Nucleus accumbens (tissue), 56 donors: ENCODE measurements at places on chromosomes 2 and 18.

GRCh38 chr2:225429717-225430116 lies 30.2 kb downstream of the NYAP2 start:
- peak; percentile 83 for DNase-seq

- DNase-seq: no peak
Observed at GRCh38 chr2:119333360-119333759, 33.3 kb downstream of the C2orf76 start.

DNA sequence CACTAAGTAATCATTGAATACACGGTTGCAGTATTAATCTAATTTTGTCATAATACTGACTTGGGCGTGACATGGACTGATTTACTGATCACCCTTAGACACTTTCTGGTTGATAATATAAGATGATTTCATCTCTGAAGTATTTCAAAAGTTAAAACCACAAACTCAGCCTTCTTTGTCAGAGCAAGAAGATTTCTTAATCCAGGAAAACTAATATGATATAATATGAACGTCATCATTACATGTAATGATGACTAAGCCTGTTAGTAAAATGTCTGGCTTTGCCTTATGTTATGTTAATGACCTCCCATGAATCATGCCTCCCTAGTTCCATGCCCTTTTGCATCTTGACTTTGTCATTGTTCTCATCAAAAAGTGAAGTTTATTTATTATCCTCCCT lies 1325.0 kb upstream of the CDH2 start:
- DNase-seq: no peak

DNA sequence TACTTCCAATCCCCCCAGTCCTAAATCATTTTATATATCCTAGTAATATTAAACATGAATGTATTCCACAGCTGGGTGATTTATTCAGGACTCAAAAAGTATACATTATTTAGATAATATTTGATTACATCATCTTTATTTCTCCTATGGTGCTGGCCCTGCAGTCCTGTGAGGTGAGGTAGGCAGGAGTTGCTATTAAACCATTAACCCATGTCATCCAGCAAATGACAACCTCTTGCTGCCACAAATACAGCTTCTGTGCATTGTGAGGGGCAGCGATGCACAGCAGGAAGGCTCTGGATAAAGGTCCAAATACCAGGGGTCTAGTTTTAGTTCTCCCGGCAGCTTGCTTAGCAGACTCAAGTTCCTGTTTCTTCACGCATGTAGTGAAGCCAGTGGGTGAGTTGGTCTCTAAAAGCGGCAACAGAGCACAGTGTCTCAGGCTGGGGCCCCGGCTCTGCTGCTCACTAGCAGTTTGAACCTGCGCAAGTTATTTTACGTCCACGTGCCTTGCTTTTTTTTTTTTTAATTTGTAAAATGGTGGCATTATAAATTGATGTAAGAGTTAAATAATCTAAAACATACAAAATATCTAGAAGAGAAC lies 36.1 kb downstream of the INSIG2 start:
- DNase-seq: peak; percentile 8

DNA sequence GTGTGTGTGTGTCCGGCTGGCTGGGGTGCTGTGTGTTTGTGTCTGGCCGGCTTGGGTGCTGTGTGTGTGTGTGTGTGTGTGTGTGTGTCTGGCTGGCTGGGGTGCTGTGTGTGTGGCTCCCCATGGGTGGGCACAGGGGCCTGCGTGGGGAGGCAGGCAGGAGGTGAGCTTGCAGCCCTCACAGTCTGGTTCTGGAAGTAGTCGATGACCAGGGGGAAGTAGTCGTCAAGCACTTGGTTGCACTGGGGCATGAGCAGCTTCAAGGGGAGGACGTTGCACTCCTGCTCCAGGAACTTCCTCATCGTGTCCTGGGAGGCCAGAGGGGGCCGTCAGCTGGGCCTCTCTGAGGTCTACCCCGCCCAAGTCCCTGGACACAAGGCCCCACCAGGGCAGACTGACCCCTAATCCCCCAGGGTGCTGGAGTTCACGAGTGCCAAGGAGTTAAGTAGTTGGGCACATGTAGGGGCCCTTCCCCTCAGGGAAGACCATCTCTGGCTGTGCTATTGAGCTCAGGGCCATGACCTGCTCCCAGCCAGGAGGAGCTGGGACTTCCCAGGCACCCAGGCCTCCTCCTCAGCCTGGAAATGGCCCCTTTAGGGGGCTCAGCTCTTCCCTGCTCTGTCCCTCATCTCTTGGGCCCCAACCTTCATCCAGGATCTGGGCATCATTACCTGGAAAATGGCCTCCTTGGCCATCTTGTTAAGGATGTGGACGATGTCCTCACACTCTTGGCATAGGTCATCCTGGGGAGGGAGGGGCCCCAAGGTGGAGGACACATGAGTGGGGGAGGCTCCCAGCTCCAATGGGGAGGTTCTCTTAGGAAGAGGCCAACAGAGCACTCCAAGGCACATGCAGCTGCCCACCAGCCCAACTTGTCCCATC lies 1.3 kb downstream of the SFTPB start:
- no peak for DNase-seq

DNA sequence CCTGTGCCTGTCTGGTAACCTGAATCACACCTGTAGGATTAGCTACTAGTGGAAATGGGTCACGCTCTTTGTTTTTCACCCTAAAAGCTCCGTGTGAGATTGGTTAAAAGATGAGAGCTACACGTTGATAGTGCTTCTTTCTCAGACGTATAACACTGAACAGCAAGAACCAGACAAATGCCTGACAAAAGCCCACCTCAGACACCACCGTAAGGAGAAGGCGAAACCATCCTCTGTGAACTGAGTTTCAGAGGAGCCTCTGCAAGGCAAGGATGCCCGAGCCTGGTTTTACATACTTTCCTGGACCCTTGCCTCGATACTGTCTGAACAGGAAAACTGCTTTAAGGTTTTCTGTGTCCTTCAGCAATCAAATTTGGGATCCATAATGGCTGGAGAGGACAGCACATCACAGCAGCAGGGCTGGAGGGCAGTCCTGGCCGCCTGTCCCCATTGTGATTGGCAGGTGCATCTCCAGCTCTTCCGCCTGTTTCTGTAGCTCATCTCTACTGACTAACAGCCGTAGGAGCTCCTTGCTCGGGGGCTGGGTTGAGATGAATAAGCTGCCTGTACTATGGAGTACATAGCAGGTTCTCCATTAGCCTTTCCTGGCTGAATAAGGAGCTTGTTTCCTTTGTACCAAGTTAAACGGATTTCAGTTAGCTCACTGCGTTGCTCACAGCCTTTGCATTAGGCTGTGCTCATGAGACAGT lies 155.5 kb downstream of the MYT1L start:
- no peak for DNase-seq

DNA sequence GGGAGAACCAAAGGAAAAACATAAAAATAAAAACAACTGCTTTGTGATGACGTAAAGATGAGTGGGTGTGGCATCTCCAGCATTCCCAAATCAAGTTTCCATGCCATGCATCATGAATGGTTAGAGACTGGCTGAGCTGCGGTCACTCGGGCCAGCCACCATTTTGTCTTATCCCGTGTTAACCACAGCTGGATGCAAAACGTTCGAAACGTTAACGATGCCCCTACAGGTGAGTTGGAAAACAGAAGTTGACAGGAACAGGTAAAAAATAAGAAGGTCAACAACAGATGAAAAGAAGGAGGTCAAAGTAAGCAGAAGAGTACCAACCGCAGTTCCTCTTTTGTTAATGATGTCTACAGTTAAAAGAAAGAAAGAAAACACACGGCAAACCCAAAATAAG lies 411.1 kb downstream of the NRXN1 start:
- no peak for DNase-seq

GRCh38 chr18:13136056-13136903 lies 82.3 kb upstream of the LDLRAD4 start:
- no peak for DNase-seq

GRCh38 chr18:48802543-48803290 lies 148.0 kb downstream of the SMAD7 start:
- no peak for DNase-seq

- DNase-seq: no peak
Observed at GRCh38 chr18:55486936-55487335, 101.1 kb downstream of the TCF4 start.

- DNase-seq: no peak
Observed at GRCh38 chr18:63843008-63843407, 44.5 kb upstream of the SERPINB2 start.

- DNase-seq: no peak
Observed at GRCh38 chr2:164504253-164504652, 117.0 kb downstream of the GRB14 start.

DNA sequence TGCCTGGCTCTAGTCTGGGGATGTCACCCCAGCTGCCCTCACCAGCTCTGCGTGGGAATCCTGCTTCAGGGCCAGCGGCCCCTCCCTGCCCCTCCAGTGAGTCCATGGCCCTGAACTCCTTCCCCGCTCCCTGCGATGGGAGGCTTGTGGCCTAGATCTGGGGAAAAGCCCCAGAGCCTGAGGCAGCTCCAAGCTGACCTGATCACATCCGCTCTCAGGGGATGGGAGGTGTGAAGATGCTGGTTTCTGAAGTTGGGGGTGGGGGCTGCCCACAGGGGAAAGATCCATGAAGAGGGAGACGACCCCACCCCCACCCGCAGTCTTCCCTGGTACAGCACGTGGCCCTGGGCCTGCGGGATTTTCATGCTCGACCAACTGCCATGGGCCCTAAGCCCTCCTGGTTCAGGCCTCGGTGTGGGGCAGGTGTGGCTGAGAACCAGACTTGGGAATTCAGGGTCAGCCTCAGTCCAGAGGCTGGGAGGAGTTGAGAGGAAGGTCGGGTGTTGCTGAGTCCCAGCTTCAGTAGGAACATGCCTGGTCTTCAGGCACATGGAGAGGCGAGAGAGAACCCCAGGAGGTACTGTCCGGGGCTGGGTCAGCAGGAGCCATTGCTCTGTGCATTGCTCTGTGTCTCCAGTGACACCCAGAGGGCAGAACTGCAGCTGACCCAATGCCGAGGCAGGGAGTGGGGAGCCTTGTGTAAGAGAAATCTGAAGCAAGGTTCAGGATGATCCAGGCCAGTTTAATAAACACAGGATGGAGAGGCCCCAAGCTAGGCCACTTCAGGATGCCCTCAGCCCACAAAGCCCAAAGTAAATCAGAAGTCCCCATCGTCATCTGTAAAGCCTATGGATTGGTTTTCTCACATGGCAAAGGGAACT lies 115.1 kb downstream of the CAPN13 start:
- no peak for DNase-seq

- DNase-seq: no peak
Observed at GRCh38 chr18:11668441-11669169, 20.5 kb upstream of the GNAL start.

- no peak for DNase-seq
Observed at GRCh38 chr18:59501920-59502273, 142.8 kb upstream of the LMAN1 start.

- DNase-seq: no peak
Observed at GRCh38 chr2:30073523-30073922, 73.3 kb upstream of the YPEL5 start.

DNA sequence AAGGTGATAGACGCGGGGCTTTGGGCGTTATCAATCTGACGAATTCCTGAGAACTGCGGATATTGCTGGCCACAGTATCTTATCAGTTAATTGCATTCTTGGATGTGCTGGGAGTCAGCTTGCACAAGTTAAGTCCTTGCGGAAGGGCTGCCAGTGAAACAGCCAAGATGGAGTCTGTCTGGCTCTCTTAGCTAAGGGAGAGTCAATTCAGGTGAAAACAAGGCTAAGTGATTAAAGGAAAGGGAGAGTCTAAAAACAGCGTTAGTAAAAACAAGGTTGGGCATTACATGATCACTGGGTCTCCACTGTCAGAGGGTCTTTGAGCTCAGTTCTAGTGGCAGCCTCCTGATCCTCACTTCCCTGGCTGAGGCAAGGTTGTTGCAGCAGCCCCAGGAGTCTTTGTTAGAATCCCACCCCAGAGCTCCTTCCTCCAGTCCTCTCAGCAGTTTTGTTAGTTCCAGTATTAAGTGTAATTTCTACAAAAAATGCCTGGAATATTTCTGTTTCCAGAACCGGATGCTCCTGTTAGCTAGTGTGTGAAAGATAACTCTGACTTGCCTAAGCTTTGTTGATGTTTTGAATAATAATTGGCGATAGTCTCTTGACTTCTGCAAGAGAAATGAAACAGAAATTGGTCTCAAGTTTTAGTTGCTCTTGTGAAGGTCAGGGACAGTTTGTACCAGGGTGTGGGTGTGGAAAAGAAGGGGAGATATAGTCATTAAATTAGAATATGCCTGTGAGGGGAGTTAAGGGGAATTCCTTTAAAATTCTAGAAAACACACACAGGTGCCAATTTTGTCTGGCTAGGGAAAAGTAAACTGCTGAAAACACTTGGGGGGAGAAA lies 10.6 kb downstream of the CFLAR start:
- no peak for DNase-seq

DNA sequence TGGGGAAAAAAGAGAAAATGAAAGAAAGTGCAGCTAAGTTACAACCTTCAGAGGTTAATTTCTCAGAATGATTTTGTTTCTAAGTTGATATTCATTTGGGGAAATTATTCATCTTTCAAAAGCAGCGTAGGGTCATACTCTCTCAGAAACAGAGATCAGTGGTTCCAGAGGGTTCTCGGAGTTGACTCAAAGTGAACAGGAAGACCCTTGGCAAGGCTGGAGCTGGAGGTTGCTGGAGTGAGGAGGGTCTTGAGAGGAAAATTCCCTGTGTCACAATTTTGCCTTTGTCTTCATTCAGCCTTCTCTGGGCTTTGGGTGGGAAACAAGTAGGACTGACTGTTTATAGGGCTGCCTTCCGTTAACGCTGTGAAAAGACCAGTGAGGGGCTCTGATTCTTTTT lies 168.2 kb downstream of the ICOS start:
- no peak for DNase-seq
